CD4-positive, alpha-beta T cell treated with Interleukin-6 for 4 hours (primary cell): ENCODE measurements at places on chromosomes 7 and 10.

DNA sequence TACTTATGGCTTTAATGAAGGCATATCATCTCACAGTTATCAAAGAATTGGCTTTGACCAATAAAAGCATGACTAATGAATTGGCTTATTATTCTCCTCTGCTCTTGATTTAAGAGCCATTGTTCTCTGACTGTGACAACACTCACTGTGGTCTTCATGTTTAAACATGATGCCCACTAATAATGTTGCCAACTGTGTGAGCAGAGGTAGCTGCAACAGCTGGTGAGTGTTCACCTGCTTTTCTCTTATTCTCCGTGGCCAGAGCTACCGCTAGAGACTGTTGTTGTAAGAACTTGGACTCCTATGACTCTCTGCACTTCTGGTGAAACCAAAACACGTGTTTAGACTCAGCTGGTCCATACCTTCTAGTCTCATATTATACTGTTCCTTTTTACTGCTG is 335.9 kb downstream of the XPNPEP1 start:
- no peak for DNase-seq

DNA sequence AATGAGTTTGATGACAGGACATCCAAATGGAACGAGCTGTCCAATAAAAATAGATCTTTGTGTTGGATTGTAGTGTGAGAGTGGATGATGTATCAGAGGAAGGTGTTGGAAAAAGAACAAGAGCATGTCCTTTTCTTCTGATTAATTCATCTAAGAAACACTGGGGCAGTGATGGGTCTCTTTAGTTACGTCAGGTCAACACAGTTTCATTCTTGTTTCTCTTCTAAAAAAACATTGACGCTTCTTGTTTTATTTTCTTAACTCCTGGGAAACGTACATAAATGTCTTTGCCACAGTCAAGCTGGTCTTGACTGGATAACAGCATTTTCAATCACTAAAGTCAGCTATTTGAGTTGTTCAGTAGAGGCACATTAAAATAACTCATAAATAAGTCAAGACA is 67.0 kb downstream of the PPP1R9A start:
- DNase-seq = no peak

DNA sequence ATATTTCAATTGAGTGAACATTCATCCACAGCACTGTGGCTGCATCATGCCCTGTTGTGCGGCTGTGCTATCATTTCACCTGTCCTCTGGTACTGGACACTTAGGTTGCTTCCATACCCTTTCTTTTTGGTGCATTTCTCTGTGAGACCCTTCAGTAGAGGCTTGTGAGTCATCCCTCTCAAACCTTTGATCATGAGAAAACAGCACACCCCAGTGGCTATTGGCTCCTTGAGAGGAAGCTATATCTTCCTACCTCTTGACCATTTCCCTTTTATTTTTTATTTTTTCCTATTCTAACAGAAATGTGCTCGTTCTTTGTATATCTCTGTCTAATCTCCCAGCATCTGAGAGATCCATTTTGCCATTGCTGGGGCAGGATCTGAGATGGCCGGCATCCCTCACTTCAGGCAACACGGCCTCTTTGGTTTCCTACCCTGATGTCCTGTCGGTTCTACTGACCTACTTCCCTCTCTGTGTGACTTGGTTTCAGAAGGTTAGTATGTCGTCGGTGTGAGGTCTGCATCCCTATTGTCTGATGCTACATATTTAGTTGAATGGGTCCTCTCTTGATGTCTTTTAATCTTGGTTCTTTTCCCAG is 23.8 kb upstream of the PIK3AP1 start:
- no peak for DNase-seq

GRCh38 chr7:18210377-18210776 is 182.7 kb upstream of the PRPS1L1 start:
- no peak for DNase-seq

DNA sequence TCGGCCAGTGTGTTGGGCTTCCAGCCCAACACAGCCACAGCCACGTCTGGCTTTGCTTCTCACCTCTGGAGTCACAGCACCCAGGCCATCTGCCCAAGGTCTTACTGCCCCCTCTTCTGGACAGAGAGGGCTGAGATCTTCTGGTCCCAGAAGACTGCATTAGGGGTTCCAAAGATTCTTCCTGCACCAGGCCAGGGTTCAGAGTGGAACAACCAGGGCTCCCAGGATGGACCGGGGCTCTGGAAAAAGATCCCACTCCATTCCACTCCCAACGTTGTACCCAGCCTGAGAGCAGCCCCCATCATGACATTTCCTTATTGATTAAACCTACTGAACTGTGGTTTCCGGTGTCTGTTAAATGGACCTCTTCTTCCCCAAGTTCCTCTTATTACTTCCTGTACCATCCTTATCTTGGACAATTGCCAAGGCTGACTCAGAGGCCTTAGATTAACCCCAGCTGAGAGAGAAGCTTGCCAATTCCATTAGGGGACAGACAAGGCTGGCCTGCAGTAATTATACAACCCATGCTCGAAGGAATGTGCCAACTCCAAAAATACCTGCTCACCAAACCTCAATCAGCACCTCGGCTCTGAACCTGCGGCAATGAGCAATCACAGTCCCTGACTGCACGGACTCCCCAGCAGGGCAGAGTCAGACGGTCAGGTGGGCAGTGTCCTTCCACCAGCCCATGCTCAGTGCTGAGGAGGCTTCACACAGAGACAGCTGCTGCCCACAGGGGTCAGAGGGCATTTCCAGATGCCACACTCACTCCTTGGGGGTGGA is 47.9 kb upstream of the NPFFR1 start:
- peak; percentile 43 for DNase-seq

GRCh38 chr7:20030915-20031362 is 186.2 kb downstream of the MACC1 start:
- DNase-seq = no peak

DNA sequence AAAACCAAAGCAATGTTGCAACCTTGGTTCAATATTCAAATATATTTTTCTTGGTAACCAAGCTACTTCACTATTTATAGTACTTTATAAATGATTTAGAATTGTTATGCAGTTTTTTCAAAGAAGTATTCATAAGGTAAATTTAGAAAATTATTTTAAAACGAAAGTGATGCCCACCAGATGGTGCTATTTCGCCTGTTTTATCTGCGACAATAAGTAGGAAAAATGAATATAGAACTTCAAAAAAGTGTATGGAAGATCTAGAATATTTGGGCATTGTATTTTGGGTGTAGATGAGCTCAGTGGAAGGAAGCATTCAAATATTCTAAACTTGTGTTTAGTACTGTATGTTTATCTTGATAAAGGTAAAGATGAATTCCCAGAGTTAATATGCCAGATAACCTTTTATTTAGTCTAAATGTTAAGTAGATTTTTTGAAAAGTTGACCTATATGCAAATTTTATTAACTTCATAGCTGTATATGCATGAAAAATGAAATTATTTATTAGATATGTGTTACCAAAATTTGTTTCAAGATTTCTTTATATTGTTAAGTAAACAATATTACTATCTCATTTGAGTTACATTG is 93.2 kb downstream of the ADK start:
- DNase-seq = peak; percentile 40

DNA sequence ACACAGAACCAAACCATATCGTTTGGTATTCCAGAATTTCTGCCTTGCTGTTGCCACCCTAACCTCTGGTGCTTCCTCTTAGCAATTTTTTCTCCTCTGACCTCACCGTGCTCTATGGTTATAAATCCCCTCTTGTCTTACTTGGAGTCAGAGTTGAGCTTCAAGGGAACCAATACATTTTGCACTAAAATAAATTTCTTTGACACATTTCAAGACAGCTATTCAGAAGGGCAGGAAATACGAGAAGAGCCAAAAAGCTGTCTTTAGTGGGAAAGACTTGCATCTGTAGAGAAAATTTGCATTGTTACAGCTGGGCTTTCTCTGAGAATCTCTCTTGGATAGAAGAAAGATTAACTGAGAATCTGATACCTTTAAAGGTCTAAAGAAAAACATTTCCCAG is 14.5 kb upstream of the AKR1C2 start:
- no peak for DNase-seq

GRCh38 chr7:84251277-84251781 is 56.7 kb upstream of the SEMA3A start:
- DNase-seq = no peak

DNA sequence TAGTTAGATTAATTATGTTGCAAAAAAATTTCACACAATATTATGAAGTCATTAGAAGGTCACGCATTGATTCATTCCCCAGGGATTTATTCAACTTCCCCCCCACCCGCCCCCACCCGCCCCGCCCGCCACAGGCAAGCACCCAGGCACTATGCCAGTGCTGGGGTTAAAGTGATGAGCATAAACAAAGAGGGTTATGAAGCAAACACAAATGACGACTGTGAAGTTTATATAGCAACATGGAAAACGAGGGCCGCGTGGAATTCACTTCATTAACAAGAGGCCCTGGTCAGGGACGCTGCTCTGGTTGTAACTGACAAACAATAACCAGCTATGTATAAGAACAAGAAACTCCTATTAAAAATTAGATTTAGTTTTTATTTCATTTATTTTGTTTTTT is 656.5 kb upstream of the COBL start:
- DNase-seq = no peak

GRCh38 chr7:136230210-136230609 is 253.1 kb upstream of the MTPN start:
- no peak for DNase-seq

DNA sequence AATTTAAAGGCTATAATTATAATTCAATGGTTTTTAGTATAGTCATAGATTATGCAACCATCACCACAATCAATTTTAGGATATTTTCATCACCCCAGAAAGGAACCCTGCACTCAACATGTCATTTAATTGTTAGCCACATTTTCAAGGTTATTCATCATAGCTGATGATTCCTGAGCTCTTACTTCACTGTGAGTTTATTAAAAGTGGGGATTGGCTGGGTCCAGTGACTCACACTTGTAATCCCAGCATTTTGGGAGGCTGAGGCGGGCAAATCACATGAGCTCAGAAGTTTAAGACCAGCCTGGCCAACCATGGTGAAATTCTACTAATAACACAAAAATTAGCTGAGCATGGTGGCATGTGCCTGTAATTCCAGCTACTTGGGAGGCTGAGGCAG is 787 bp downstream of the CCL26 start:
- DNase-seq = no peak

GRCh38 chr7:13279854-13280435 is 592.5 kb downstream of the ARL4A start:
- no peak for DNase-seq

- no peak for DNase-seq
These were observed 10.5 kb downstream of the TRIM24 start for GRCh38 chr7:138470391-138471157.

GRCh38 chr7:55485501-55486191 is 86.7 kb downstream of the VOPP1 start:
- DNase-seq = no peak

DNA sequence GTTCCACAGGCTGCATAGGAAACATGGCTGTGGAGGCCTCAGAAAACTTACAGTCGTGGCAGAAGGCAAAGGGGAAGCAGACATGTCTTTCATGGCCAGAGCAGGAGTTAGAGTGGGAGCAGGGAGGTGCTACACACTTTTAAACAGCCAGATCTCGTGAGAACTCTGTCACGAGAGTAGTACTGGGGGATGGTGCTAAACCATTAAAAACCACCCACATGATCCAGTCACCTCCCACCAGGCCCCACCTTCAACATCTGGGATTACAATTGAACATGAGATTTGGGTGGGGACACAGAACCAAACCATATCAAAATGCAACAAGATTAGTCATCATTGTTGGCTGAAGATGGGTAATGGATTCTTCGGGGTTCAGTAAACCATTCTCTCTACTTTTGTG is 65.4 kb upstream of the PDCD4 start:
- no peak for DNase-seq

GRCh38 chr10:122154545-122155366 is 116.3 kb upstream of the BTBD16 start:
- DNase-seq = no peak

GRCh38 chr10:75565286-75566251 is 134.1 kb downstream of the LRMDA start:
- no peak for DNase-seq

- DNase-seq = no peak
These were observed 19.0 kb downstream of the CALML5 start for GRCh38 chr10:5480162-5480941.

DNA sequence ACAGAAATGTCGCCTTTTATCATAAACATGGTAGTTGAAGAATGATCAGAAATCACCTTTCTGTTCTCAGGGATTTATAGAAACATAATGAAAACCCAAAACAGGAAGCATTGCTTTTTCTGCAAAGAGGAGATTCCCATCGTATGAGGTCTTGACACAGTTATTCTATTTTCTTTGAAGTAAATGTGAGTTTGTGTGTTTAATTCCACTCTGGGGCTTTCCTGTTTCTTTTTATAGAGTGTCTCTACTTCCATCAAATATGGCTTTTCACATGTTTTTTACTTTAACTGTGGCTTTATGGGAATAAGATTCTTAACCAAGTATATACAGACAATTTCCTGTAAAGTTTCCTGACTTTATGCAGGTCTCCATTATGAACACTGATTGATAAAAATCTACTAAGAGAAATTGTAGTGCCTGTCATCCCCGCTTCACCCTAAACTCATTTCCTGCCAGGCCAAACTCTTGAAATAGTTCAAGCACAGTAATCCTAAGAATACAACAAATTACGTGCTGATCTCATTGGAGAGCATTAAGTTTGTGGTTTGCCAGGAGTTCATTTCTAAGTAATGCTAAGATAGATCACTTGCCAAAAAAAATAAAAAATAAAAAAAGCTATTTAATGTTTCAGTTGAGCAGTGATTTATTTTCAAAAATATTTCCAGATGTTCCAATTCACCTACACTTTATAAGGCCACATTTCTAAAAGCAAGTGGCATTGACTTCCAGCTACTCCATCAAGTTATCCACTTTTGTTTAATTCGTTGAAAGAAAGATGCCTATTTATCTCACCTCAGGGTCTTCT is 52.2 kb upstream of the SEC61G start:
- no peak for DNase-seq

DNA sequence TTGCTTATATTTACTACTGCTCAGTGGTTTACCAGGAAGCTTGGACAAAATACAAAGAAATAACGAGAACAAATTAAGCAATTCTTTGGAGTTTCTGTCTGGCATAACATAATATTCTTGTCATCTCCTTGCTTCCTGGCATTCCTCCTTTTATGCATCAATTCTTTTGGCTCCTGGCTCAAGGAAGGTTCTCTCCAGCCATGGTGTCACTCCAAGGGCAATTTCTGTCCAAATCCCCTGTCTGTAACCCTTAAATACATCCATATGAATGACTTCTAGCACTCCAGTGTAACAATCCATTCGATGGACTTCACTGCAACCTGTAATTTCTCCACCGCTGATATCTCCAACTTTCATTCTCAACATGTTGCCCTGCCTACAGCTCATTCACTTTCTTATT is 617.7 kb upstream of the ANKRD30A start:
- no peak for DNase-seq
